ENCODE measurements at places on chromosomes 11 and 22.
A peak's percentile ranks its signal among the peaks of the same experiment; 100 is the strongest.

- DNase-seq = no peak
Measured at GRCh38 chr11:126114486-126115126, 51.9 kb upstream of the CDON start.

DNA sequence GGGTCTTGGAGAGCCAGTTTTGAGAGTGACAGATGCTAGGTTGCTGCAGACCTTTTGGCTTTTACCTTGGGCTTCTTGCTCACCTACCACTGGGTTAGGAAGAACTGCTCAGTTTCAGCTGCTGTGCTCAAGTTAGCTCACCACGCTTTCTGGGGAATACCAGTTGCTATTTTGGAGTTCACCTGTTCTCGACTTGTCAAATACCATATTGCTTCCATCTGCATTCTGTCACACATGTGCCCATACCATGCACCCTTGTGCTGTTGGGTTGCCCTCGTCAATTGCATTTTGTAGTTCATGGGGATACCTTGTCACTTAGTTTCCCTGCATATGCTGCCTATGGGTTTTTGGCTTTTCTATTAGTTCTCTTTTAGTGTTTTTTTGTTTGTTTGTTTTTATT, 23.0 kb upstream of the BARX2 start:
- no peak for DNase-seq

GRCh38 chr22:29061773-29062172, at the start of gene C22orf31:
C22orf31 (minus strand) TSS chr22:29061831; CDS start chr22:29061792, 39 bp downstream.
- no peak for DNase-seq

DNA sequence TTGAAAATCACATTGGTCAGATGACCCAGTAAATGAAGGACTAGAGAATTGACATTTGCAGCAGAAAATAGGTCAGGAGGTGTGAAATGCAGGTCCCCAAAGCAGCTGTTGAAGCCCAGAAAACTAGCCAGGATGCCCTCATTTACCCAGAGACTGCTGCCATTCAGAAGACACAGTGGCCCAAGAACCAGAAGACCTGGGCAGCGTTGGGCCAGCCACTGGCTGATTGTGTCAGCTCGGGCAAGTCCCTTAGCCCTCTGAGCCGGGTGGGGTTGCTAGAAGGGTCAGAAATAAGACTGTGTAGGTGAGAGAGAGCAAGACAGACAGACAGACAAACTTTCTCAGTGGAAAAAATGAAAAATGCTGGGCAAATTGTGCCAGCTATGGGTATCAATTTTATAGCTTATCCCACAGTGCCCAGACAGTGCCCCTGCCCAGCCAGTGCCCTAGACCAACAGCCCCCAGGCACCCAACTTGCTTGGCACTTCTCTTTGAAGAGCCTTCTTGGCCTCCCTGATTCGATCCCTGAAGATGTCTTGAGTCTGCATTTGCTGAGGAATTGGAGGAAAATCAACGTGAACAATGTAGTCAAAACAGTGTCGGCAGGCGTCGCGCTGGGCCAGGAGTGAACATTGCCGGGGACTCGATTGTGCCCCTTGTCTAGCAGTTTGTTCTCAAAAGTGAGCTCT, 198.3 kb downstream of the MN1 start:
- DNase-seq = no peak

DNA sequence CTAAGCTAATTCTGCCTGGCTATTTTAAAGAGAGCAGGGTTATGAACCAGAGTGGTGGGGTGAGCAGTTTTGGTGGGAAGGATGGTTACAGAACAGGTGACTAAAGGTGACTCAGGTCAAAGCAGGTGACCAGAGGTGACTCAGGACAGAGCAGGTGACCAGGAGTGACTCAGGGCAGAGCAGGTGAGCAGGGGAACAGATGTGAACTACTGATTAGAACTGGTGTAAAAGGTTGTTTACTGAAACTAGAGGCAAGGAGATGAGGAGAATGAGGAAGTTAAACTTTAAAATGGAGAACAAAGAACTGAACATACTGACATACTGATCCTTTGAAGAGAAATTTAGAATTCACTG, 15.4 kb upstream of the HYLS1 start:
- no peak for DNase-seq

DNA sequence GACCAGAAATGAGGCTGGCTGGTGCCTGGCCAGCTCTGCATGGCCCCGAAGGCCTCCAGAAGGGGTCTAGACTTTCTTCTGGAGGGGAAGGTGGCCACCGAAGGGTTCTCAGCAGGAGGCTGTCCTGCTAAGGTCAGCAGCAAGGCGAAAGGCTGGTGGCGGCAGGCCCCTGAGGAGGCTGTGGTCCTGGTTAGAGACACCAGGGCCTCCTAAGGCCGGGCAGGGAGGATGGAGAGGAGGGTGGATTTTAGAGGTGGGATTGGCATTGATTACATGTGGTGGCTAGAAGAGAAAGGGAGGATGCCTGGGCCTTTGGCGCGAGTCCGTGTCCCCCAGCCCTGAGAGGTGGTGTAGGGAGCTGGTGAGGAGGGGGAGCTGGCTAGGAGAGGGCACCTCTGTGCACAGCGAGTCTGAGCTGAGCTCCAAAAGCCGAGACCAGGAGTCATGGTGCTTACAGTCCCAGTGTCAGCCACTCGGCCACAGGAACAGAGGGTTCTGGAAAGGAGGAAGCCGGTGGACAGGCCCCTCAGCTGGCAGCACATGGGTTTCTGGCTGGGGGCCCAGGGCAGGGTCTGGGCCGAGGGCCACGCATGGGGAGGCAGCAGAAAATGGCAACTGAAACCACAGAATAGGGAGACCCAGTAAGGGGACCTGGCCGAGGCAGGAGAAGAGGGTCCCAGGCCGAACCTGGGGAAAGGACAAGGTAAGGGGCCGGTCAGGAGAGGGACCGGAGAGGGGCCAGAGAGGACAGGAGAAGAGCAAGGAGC, 2.5 kb downstream of the FERMT3 start:
- DNase-seq = no peak

DNA sequence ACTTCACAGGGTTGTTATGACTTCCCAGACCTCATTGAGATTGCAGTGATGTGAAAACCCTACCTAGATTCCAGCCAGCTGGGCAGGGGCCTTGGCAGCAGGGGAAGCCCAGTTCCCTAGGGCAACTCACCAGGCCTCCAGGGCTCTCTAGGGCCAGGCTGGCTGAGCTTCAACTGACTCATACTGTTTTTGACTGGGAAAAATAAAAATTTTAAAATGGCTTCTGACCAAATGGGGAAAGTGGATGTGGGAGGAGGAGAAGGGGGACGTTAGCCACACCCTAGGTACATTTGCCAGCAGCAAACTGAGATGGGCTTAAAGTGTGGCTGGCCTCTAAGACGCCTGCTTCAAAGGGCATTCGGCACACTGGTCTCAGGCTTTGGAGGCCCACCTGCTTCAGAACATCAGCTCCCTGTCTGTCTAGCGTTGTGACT, 39.0 kb downstream of the BMAL1 start:
- DNase-seq = peak; percentile 86

GRCh38 chr22:24807284-24807950, 1.4 kb downstream of the SGSM1 start:
- DNase-seq = no peak

DNA sequence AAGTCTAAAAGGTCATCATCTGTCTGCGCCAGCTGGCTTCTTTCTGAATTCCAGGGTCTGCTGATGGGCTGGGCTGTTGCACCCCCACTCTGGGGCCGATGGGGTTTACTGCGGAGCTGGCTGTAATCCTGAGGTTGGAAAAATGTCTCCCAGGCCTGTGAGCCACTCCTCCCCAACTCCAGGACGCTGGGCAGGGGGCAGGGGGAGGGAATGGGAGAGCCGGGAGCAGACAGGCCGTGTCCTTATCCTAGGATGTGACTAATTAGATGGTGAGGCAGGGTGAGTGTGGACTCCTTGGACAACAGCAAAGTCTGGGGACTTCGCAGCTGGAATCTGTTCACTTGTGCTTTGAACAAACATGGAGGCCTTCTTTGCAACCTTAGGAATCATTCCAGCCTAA, 48.7 kb downstream of the LRRC32 start:
- no peak for DNase-seq

- DNase-seq = no peak
Measured at GRCh38 chr11:8980485-8980884, 16.2 kb upstream of the TMEM9B start.

DNA sequence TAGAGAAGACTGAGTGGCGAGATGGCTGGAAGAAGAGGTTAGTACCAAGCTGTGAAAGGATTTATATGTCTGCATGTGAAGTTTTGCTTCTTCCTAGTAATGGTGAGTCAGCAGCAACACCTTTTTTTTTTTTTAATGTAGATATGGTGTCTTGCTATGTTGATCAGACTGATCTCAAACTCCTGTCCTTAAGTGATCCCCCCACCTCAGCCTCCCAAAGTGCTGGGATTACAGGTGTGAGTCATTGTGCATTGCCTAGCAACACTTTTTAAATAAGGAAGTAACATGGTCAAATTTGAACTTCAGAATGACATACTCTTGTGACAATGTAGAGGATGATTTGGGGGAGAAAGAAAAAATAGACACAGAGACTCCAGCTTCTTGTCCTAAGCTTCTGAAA, 6.5 kb upstream of the CSTPP1 start:
- DNase-seq = peak; percentile 53

- DNase-seq = no peak
Measured at GRCh38 chr11:35003186-35003585, 86.8 kb downstream of the PDHX start.

- no peak for DNase-seq
Measured at GRCh38 chr11:30573951-30574350, 12.2 kb downstream of the MPPED2 start.

- no peak for DNase-seq
Measured at GRCh38 chr22:18148293-18148965, 1.5 kb upstream of the USP18 start.

GRCh38 chr22:40009292-40009774, 14.6 kb downstream of the FAM83F start:
- peak; percentile 12 for DNase-seq

- peak; percentile 86 for DNase-seq
Measured at GRCh38 chr11:2419638-2420501, 19.3 kb downstream of the TSSC4 start.

GRCh38 chr11:102608699-102609098, 16.4 kb downstream of the MMP20 start:
- DNase-seq = peak; percentile 46

DNA sequence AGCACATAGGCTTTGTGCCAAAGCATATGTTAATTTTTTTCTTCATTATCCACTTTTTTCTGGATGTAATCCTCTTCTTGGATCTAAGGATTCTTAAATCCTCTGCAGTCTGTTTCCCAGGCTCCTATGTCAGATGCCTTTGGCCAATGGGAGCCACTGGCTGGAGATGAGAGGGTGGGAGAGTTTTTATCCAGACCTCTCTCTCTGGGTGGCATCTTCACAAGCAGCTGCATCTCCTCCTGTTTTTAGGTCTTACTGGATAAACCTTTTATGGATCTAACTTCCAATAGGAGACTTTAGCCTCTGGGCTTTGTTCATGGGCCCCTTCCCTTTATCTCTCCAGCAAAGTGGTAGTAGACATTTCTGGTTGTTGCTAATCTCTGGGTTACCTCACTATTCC, 22.4 kb upstream of the MPPED2 start:
- no peak for DNase-seq

- peak; percentile 86 for DNase-seq
Measured at GRCh38 chr11:832529-833113, at the start of gene CD151. CD151 (plus strand) TSS chr11:832952; CDS start chr11:836070, 3,118 bp downstream.

DNA sequence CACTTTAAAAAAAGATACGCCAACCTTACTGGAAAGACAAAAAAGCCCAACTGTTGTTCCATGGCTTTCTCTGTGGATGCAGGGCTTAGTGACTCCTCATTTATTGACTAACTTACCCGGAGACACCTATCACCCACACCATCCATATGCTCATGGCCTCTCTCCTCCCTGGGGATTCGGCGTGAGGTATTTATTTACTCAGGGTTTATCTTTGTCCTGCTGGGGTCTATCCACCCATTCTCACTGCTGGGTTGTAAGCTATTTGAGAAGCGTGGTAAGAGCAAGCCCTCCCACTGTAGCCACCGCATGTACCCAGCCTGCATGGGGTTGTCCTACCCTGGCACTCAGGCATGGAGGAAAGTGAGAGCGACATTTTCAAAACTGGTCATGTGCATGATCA, 93.6 kb downstream of the NELL1 start:
- no peak for DNase-seq

DNA sequence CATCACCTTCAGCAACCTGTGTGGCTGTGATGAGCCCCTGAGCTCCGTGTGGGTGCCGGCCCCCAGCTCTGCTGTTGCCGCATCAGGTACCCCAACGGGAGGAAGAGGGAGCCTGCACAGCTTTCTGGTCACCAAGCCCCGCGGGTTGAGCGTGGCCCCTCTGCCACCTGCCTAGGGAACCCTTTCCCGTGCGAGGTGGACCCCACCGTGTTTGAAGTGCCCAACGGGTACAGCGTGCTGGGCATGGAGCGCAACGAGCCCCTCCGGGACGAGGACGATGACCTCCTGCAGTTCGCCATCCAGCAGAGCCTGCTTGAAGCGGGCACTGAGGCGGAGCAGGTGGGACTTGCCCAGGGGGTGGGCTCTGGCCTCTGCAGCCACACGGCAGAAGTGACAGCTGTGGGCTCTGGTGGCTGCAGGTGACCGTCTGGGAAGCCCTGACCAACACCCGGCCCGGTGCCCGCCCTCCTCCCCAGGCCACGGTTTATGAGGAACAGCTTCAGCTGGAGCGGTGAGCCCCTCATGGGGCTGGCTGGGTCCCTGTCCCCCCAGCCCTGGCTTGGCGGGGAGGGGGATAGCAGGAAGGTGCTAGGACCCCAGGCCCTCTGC, 1.9 kb upstream of the SSH3 start:
- DNase-seq = no peak

DNA sequence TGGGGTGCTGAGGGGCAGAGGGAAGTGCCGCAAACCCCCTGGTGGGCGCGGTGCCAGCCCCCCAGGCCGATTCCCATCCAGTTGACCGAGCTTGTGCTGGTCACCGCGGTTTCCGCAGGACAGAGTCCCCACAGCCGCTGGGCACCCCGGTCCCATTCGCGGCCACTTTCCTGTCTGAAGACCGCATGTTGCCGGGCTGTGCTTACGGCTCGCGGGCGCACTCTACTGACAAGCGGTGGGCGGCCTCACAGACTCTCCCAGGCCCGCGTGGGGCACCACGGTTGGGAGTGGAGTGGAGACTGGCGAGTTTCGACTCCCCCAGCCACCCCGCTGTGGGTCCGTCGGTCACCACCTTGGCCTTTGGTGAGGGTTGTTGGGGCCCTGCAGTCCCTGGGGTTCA, 648 bp upstream of the H19 start:
- no peak for DNase-seq

- DNase-seq = no peak
Measured at GRCh38 chr11:110766316-110766715, 54.1 kb upstream of the ARHGAP20 start.

GRCh38 chr22:36351921-36352802, 35.6 kb downstream of the MYH9 start:
- peak; percentile 60 for DNase-seq
